Right lung (tissue), 10 donors: ENCODE measurements at places on chromosomes 12 and 14.
A peak's percentile ranks its signal among the peaks of the same experiment; 100 is the strongest.

DNA sequence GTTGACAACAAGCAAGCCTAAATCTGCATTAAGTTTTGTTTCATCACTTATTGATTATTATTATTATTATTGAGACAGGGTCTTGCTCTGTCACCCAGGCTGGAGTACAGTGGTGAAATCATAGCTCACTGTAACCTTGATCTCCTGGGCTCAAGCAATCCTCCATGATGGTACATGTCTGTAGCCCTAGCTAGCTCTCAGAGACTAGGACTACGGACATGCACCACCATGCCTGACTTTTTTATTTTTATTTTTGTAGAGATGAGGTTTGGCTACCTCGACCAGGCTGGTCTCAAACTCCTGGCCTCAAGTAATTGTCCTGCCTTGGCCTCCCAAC lies 35.7 kb upstream of the STK38L start:
- no peak for DNase-seq

- no peak for DNase-seq
Observed at GRCh38 chr12:54736549-54736948, 88.4 kb upstream of the DCD start.

GRCh38 chr12:58540480-58541299 lies 379.6 kb downstream of the LRIG3 start:
- peak; percentile 61 for DNase-seq

- peak; percentile 79 for DNase-seq
Observed at GRCh38 chr14:104800015-104800770, 708 bp upstream of the ZBTB42 start.

- DNase-seq, result no peak
Observed at GRCh38 chr14:103676881-103677675, 38.2 kb downstream of the XRCC3 start.

- DNase-seq, result no peak
Observed at GRCh38 chr12:22635812-22636211, 10.8 kb downstream of the ETNK1 start.

GRCh38 chr12:68771223-68771925 lies 25.4 kb downstream of the SLC35E3 start:
- no peak for DNase-seq

DNA sequence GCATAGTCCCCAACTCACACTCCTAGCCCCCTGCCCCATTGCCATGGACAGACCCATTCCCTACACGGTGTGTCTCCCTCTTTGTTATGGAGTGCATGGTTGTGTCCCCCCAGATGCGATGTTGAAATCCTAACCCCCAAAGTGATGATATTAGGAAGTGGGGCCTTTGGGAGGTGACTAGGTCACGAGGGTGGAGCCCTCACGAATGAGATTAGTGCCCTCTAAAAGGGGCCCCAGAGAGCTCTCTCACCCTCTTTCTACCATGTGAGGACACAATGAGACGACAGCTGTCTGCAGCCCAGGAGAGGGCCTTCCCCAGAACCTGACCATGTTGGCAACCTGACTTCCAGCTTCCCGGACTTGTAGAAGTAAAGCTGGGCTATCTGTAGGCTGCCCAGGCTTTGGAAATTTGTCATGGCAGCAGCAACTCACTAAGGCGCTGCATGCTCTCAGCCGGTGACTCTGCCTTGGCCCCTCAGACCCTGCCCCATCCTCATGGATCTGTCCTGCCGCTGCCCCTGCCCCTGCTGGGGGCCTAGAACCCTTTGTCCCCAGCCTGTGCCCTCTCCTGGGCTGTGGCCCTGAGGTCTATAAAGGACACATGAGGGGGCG lies 318.1 kb upstream of the RTL1 start:
- no peak for DNase-seq

- no peak for DNase-seq
Observed at GRCh38 chr12:53302903-53303302, 3.4 kb downstream of the MYG1 start.

- DNase-seq, result peak; percentile 17
Observed at GRCh38 chr14:23351681-23352505, 794 bp downstream of the SLC22A17 start.

DNA sequence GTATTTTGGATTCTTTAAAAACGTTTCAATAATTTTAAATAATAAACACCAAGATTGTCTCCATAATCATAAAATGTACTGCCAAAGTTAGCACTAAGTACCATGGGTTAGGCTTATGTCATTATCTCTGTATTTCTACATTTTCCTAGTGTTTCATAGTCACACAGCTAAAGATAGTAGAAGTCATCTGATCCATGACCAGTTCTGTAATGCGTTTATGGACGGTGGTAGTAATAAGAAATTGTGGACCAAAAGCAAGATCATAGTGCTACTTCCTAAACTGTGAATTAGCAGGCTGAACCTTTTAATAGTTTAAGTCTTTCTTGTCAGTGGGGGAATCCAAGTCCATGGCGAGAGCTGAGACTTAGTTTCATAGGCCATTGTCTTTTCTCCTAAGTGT lies 142.1 kb downstream of the AKAP6 start:
- DNase-seq, result no peak

GRCh38 chr12:109232731-109233130 lies 76.4 kb downstream of the FOXN4 start:
- DNase-seq, result no peak

- DNase-seq, result no peak
Observed at GRCh38 chr14:80356413-80356812, 145.1 kb upstream of the DIO2 start.

DNA sequence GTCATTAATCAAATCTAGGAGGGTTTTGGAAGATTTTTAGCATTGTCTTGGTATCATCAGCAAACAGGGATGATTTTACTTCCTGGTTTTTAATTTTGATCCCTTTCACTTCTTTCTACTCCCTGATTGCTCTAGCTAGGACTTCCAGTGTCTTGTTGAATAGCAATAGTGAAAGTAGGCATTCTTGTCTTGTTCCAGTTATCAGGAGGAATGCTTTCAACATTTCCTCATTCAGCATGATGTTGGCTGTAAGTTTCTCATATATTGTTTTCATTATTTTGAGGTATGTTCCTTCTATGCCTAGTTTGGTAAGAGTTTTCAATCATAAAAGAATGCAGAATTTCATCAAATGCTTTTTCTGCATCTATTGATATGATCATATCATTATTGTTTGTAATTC lies 244.2 kb upstream of the CLEC14A start:
- DNase-seq, result no peak

GRCh38 chr12:23354800-23355199 lies 594.7 kb downstream of the SOX5 start:
- DNase-seq, result no peak

DNA sequence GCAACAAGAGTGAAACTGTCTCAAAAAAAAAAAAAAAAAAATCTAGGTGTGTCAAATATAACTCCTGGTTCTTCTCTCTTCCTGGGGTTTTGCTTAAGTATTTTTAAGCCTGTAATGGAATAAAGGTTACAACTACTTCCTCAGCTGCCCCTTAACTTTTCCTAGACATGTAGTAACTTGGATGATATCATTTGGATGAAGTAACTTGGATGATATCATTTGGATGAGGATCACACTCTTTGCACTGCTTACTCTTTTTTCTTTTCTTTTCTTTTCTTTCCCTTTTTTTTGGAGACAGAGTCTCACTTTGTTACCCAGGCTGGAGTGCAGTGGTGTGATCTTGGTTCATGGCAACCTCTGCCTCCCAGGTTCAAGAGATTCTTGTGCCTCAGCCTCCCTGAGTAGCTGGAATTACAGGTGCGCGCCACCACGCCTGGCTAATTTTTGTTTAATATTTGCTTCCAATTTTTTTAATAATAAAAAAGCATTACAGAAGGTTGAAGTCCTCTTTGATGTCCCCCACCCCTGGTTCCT lies 775 bp upstream of the FAM186A start:
- no peak for DNase-seq
